ENCODE measurements at places on chromosomes 12 and 14. TPM values are rescaled to one million over a fixed set of nuclear protein-coding genes. Genes with fewer than 3 reads are reported as not detected.

DNA sequence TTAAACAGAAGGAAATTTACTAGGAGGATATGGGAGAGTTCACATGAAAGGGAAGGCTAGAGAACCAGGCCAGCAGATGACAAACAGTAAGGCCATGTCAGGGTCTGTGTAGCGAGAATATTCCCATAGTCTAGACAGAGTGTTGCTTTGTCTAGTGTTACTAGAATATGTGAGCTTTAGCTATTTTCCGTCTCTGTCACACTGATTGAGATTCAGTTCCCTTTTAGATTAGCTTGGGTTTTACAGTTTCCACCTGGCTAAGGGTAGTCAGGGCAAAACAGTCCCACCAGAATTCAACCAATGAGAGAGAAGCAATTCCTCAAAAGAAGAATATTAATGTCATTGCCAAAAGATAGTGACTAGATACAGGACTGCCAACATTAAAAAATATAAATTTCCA lies 82.8 kb upstream of the MDM1 start:
- peaks cover 2% of the 10 kb centered on the region for H3K4me1 ChIP-seq
- H3K4me3 ChIP-seq = no peak overlapping the region
- H3K36me3 ChIP-seq = no peaks in the 10 kb centered on the region
- no peak overlapping the region for H3K27ac ChIP-seq
- DNase-seq = no peak
- H3K27me3 ChIP-seq = no peaks in the 10 kb centered on the region

DNA sequence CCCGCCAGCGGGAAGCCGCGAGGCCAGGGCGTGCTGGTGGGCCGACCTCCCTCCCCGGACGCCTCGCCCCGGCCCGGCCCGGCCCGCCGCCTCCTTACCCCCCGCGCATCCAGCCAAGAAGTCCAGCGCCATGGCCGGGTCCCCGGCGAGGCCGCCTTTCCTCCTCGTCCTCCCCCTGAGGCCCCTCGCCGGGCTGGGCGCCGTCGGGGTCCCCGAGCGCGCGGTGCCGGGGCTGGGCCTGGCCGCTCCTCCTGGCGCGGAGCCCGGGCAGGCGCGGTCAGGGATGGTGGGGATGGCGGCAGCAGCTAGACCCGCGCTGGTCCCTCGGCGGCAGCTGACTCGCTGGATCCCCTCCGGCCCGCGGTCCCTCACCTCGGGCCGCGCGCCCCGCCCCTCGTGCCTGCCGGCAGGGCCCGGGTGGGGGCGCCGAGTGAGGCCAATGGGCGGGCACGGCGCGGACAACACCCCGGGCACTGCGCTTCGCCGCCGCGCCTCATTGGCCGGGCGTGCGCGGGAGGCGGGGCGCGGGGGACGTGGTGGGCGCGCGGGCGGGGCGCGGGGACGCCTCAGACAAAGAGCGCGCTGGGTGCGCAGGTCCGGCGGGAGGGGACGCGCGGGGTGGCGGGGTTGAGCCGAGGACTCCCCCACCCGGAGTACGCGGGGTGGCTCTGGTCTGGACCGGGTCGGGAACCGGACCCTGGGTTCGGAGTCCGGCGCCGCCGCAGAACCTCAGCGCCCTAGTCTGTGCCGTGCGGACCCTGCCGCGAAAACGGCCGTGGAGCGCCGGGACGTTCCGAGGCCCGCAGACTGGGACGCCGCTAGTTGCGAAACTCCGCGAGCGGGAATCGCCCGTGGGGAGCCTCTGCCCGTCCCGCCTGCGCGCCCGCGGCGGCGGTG lies at the start of gene SLC25A29:
Gene SLC25A29, minus strand, starts transcription at position 344 of the 897 bp plus-strand sequence. Its CDS starts 212 bp downstream, at position 132.
- H3K27ac ChIP-seq = peak within 1 kb of the TSS; percentile 89
- H3K27me3 ChIP-seq = no peaks in the 10 kb centered on the region
- H3K36me3 ChIP-seq = no peaks in the 10 kb centered on the region

DPF3 gene
- 2.5 TPM for total RNA-seq

- no peaks in the 10 kb centered on the region for H3K4me1 ChIP-seq
- H3K27ac ChIP-seq = no peak overlapping the region
Measured at GRCh38 chr14:71855399-71856036, 76.7 kb upstream of the RGS6 start.

DNA sequence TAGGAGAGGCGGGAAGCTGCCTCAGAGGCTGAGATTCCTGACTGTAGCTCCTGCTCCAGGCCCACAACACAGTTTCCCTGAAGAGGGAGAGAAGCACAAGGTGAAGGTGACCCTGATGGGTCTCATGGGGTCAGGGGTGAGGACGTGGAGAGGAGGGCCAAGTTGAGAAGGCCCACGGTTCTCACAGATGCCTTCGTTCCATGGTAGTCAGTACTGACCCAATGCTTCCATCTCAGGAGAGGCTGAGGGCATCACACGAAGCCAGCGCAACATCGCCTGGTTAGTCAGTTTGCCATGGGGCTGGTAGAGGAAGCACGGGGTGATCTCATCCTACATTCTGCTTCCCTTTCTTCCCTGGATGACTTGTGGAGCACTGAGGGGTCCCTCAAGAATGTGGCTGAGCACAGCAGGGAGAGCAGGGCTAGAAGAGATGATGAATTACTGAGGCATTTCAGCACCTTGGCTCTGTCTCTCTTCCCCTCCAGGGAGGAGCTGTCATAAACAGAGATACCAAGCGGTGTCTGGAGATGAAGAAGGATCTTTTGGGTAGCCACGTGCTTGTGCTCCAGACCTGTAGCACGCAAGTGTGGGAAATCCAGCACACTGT lies 51.9 kb downstream of the GALNT8 start:
- H3K4me3 ChIP-seq = no peak overlapping the region
- H3K27ac ChIP-seq = no peak overlapping the region
- no peak for DNase-seq
- peaks cover 11% of the 10 kb centered on the region for H3K27me3 ChIP-seq

DNA sequence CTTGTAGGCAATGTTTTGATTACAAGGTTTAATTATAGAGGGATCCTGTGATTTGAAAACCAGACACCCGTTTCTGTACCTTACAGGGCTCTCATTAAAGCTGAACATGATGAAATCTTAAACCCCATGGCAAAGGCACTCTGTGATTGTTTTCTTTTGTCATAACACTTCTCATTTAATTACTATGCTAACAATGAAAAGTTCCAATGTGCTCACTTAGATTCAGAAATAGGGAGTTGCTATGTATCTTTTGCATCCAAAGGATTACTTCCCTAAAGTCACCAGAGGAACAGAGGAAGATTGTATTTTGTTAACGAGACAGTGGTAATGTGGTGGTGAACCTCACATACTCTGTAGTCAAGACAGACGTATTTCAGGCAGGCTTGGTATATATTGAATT lies 81.5 kb upstream of the MYF6 start:
- no peaks in the 10 kb centered on the region for H3K36me3 ChIP-seq
- no peaks in the 10 kb centered on the region for H3K4me1 ChIP-seq
- no peak for DNase-seq
- no peak overlapping the region for H3K27ac ChIP-seq

DNA sequence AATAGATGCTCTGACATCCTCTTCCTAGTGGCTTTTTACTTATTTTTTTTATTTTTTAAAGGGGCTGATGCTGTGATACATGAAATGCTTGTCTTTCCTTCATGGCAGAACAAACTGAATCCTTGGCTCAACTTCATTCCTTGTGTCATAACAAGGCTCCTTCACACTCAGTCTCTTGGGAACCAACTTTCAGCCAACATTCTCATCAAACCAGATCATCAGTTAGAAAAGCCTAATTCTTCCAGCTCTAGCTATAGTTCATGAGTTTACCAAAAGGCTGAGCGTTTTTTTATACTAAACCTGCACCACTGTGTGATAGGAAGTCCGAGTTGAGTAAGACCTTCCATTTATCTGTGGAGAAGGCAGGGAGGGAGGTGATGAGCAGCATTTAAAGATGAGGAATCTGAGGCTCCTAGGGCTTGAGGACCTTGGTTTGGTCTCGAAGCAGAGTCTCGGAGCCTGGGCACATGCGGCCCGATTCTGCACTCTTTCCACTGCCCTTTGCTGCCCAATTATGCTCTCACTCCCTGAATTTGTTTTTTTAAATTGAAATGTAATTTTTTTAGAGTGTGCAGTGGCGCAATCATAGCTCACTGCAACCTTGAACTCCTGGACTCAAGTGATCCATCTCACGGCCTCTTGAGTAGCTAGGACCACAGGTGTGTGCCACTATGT lies 8.2 kb downstream of the GPRC5D start:
- no peak for DNase-seq
- H3K27ac ChIP-seq = peak overlapping the region; percentile 24
- H3K4me3 ChIP-seq = no peak overlapping the region
- H3K4me1 ChIP-seq = peaks cover 4% of the 10 kb centered on the region
- no peaks in the 10 kb centered on the region for H3K36me3 ChIP-seq

DENND5B gene
- 9.7 TPM for total RNA-seq

- H3K27me3 ChIP-seq = no peaks in the 10 kb centered on the region
- peaks cover 31% of the 10 kb centered on the region for H3K36me3 ChIP-seq
- DNase-seq = peak; percentile 35
Measured at GRCh38 chr12:110431957-110432587, 18.1 kb downstream of the ARPC3 start.

RDH12 gene
- 27.3 TPM for total RNA-seq

GRCh38 chr12:110248096-110248447 lies 33.0 kb upstream of the ATP2A2 start:
- H3K4me1 ChIP-seq = peaks cover 45% of the 10 kb centered on the region
- no peak for DNase-seq
- no peak overlapping the region for H3K4me3 ChIP-seq
- H3K36me3 ChIP-seq = no peaks in the 10 kb centered on the region
- peak overlapping the region; percentile 88 for H3K27ac ChIP-seq

MUCL1 gene
- 1,024 TPM for total RNA-seq

DNA sequence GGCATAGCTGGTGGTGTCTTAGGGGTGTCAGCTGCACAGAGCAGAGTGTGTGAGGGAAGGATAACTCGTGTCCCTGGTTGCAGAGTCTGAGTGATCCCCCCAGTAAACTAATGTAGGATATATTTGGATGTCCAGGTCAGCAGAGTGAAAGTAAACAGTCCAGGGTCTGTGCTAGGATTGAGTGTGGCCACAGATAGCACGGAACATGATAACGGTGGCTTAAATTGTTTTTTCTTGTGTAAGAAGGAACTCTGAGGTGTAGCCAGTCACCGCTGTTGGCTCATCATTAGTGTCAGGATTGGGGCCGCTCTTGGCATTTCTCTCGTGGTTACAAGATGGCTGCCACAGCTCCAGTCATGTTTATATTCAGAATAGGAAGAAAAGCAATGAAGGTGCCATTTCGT lies 97.3 kb downstream of the DERA start:
- no peak for DNase-seq
- H3K27me3 ChIP-seq = no peaks in the 10 kb centered on the region
- peaks cover 8% of the 10 kb centered on the region for H3K36me3 ChIP-seq
- H3K4me3 ChIP-seq = no peak overlapping the region

GRCh38 chr12:66965621-66966020 lies 286.7 kb upstream of the GRIP1 start:
- no peak for DNase-seq
- no peak overlapping the region for H3K27ac ChIP-seq
- H3K36me3 ChIP-seq = no peaks in the 10 kb centered on the region
- H3K4me1 ChIP-seq = peaks cover 10% of the 10 kb centered on the region

DNA sequence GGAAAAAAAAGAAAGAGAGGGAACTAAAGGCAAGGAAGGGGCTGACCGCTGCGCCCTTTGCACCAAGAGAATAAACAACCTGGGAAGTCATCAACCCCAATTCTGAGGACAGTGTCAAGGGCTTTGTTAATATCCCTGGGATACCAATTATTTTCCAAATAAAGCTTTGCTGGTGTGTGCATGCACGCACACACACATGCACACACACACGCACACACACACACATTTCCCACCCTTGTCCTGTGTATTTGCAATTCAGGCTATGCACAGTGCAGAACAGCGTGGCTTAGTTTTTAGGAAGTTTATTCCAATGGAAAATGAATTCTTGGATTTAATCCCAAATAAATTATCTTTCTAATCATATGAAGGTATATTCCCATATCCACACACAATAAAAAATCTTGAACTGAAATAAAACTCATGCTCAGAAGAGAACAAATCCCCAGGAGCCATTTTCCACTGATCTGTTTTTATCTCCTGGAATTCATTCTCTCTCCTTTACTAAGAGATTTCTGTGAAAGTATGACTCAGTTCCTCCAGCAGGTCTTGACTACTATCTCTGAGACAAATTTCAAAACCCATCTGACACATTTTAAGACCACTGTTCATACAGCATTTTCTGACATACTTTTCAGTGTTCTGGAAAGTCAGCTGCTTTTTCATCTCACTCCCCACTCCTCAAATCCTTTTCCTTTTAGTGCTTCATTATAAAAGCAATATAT lies 334.4 kb upstream of the ATP2B1 start:
- no peaks in the 10 kb centered on the region for H3K36me3 ChIP-seq
- H3K4me3 ChIP-seq = no peak overlapping the region
- no peaks in the 10 kb centered on the region for H3K27me3 ChIP-seq
- no peak for DNase-seq

- H3K27ac ChIP-seq = no peak overlapping the region
- no peaks in the 10 kb centered on the region for H3K27me3 ChIP-seq
- H3K4me3 ChIP-seq = no peak overlapping the region
- H3K36me3 ChIP-seq = no peaks in the 10 kb centered on the region
- H3K4me1 ChIP-seq = no peaks in the 10 kb centered on the region
Measured at GRCh38 chr14:39243831-39244230, 10.1 kb downstream of the MIA2 start.

GPR84 gene
- total RNA-seq = 0.38 TPM

LIN7A gene
- 2.6 TPM for total RNA-seq

- peaks cover 95% of the 10 kb centered on the region for H3K36me3 ChIP-seq
- H3K4me1 ChIP-seq = no peaks in the 10 kb centered on the region
Measured at GRCh38 chr12:122215771-122216170, 10.1 kb downstream of the DIABLO start.

PMCH gene
- total RNA-seq = not detected

TEX52 gene
- total RNA-seq = not detected

DNA sequence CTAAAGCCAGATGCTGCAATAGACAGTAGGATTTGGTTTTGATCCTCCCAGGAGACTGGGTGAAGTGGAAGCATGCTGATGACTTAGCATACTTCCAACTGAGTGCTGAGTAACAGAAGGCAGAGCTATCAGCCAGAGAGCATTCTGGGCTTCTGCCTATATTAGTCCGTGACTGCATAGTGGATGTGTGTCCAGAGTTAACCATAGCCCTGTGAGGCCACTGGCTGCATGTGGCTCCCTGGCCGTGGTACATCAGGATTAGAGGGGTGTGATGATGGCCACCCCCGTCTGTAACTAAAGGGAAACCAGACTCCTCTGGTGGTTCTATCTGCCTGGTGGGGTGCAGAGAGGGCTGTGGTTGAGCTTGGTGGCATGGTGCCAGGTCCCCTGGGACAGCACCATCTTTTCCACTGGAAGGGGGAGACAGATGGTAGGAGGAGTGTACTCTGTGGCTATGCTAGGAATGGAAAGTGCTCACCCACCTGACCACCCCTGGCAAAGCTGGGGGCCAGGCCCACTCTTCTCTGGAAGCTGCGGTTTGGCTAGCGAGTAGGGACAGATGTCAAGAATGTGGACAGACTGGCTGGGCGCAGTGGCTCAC lies 27.4 kb downstream of the ABCD4 start:
- no peak for DNase-seq
- H3K36me3 ChIP-seq = no peaks in the 10 kb centered on the region
- H3K4me1 ChIP-seq = no peaks in the 10 kb centered on the region
- no peaks in the 10 kb centered on the region for H3K27me3 ChIP-seq
